ENCODE measurements at places on chromosomes 5 and 9.

GRCh38 chr9:4828761-4829160 is 36.0 kb downstream of the RCL1 start:
- peak; percentile 65 for DNase-seq

GRCh38 chr5:27532305-27532704 is 493.9 kb upstream of the CDH9 start:
- no peak for DNase-seq

- DNase-seq, result peak; percentile 92
Observed at GRCh38 chr5:166909040-166909439, 1382.4 kb upstream of the WWC1 start.

GRCh38 chr5:159498630-159499029 is 168.3 kb upstream of the IL12B start:
- DNase-seq, result no peak

GRCh38 chr9:107313555-107314096 is 30.5 kb downstream of the RAD23B start:
- DNase-seq, result no peak

DNA sequence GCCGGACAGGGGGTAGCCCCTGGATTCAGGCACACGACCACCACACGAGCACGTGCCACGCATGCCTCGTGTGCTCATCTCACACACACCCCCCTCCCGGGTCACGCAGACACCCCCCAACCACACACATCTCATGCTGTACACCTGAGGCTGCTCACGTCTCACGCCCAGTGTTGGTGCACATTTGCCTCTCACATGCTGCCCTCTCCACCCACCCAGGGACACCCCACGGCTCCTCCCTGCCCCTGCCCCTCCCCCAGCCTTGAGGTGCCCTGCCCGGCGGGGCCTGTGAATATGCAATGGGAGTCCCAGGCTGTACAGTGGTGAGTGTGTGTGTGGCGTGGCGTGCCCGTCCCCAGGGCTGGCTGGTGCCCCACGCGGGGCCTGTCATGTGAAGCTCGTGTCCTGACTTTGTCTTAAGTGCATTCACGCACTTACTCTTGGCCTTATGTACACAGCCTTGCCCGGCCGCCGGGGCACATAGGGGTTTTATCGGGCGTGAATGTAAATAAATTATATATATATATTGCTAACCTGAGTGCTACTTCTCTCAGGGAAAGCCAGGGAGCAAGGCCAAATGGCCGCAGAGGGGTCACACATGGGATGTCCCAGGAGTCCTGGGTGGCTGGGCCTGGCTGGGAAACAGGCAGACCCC is 18.7 kb downstream of the HK3 start:
- no peak for DNase-seq

GRCh38 chr5:153551537-153552079 is 61.1 kb downstream of the GRIA1 start:
- DNase-seq, result peak; percentile 98

- DNase-seq, result no peak
Observed at GRCh38 chr5:178201927-178202235, 2.5 kb upstream of the HNRNPAB start.

DNA sequence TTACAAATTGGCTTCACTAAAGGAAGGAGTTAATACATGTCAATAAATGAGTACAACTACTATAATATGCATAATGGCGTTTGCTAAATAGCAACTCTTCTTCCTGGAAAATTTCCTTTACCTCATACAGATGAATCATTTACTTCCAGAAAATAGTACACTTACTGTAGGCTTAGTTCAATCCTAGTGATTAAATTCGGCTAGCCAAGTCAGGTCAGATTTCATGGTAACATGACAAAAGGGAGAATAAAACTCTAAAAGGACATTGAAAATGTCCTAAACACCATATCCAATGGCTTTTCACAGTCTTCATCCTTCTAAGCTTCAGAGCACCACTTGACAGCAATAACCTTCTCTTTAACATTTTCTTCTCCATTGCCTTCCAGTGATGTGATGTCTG is 42.1 kb upstream of the ZFAND5 start:
- no peak for DNase-seq

- peak; percentile 15 for DNase-seq
Observed at GRCh38 chr9:98365227-98365669, 109.8 kb upstream of the TBC1D2 start.

GRCh38 chr9:107246259-107247254 is 36.5 kb upstream of the RAD23B start:
- peak; percentile 19 for DNase-seq

DNA sequence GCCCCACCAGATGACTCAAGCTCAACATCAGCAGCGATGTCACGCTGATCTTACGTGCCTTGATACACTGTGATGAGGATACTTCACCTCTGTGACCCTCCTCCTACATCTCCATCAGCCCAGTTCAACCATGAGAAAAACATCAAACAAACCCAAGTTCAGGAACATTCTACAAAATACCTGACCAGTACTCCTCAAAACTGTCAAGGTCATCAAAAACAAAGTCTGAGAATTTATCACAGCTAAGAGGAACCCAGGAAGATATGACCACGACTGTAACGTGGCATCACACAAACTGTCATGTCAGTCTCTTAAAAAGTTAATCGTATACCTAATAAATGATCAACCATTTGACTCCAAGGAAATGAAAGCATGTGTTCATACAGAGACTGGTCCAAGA is 90.8 kb downstream of the COL23A1 start:
- DNase-seq, result no peak

DNA sequence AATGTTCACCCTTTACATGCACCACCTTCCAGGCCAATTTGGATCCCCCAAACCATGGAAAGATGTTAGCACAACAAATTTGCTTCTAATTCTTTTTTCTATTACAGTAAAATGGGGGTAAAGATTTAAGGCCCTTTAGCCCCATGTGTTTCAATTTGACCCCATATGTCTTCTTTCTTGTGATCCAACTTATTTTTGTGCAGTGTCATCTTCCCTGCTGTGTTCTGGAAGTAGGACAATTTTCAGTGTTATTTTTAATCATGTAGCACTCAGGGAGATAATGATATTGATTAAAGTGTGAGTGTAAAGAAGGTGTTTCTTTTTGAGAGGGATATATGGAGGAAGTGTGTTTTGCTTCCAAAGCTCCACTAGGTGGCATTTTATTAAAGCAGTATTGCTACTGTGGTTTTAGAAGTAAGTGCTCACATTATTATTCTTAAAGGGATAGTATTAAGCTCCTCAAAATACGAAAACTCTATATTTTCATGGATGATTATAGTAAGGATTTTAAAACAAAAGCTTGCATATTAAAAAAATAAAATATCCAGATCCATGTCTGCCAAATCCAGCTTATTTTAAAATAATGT is 118.7 kb upstream of the ATP10B start:
- DNase-seq, result peak; percentile 1

DNA sequence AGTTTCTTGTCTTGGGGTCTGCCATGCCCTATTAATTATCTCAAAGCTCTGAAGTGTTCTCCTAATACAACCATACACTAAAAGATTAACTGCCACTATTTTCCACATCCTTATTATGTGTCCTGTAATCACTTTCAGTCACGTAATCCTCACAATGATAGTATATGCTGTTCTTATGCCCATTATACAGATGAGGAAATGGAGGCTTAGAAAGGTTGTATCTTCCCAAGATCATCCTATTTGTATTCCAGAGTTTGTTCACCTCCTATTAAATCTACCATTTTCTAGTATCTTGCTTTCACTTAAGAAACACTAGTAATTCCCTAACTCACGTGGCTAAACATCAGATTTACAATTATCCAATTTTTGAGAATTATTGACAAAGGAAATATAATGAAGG is 2.9 kb upstream of the ARHGEF28 start:
- no peak for DNase-seq

DNA sequence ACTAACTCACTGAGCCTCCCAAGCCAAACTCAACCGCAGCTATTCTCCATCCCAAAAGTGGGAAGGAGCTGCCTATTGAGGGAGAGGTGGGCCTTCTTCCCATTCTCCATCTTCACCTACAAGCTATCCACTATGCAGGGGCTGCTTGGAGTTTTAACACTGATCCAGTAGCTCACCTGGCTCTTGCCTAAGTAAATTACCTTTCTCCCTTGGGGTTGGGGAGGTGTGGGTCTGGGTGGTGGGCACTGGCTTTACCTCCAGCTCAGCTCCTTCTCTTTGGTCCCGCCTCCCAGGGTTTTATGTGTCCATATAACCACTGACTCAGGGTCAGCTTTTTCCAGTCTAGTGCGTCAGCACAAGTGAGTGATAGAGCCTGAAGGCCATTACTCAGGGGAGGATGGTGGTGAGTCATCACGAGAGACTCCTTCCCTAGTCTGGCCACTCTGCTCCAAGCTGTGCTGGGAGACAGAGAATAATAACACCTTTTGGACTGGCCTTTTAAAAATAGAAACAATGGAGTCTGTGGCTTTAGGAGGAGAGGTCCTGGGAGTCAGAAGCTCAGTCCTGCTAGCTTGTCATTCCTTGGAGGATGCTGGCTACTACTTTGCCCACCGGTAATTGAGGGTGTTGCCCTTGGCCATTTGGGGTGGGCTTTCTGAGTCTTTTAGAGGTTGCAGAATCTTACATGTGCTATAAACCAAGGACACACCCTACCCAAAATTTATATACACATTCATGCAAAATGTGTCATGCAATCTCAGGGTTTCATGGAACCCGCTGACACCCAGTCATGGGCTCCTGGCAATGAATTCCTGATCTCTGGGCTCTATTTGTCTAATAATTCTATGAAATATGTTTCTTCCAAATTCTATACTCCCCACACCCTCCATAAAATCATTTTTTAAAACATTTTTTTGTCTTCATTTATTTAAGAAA is 35.6 kb upstream of the ATP6V1G1 start:
- peak; percentile 98 for DNase-seq

GRCh38 chr5:10635257-10635866 is 71.5 kb downstream of the ANKRD33B start:
- peak; percentile 81 for DNase-seq

DNA sequence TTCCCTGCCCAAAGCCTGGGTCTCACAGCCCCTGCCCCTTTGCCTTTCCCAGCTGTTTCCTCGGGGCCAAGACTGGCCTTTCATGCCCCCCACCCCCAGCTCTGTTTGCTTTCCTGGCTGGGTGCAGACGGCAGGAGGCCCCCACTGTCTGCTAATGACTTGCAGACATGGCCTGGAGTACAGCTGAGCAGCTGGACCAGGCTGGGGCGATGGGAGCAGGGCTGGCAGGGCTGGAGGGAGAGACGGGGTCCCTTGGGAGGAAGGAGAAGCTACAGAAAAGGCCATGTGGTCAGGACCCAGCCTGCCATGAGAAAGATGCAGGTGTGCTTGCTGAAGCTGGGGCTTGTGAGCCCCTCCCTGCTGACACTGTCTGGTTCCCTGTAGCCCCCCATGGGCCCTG is 28.3 kb upstream of the GFPT2 start:
- no peak for DNase-seq

DNA sequence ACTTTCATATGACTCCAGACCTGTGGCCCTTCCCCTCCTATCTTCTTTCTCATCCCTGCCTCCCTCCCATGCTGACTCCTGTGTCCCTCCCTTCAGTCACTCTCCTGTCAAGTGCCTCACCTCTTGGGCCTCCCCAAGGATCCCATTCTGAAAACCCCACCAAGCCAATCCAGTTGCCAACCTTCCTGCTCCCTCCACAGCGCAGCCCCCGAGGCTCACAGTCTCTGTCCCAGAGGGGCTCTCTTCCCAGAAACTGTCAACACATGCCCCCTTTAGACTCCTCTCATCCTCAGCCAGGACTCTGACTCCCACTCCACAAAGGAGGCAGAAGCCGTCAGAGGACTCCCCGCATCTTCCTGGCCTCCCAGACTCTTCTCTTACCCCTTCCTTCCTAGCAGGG is 30.8 kb downstream of the ACSL6 start:
- no peak for DNase-seq

DNA sequence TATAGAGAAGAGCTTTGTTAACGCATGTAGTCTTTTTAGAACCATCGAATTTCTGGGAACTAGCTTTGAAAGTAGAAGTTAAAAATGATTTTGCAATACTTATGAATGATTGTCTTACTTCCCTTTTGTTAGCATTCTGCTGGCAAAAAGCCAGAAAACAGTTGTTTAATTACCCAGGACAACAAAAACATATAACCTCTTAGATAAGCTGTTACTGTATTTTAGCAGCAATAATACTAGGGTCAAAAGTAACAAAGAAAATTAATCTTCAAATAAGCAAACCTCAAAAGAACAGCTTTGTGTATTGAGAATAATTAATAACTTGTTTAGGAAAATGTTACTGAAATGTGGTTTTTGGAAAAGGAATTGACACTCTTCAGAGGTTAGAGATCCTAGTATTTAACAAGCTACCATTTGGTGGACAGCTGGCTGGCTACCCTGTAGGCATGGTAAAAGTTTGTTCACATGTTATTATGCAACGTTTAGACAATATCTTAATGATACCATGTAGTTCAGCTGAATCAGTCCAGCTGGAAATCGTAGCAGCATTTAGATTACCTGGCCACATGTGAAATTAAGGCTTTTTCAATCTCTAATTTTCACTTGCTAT is 3.8 kb downstream of the FGF10 start:
- no peak for DNase-seq

DNA sequence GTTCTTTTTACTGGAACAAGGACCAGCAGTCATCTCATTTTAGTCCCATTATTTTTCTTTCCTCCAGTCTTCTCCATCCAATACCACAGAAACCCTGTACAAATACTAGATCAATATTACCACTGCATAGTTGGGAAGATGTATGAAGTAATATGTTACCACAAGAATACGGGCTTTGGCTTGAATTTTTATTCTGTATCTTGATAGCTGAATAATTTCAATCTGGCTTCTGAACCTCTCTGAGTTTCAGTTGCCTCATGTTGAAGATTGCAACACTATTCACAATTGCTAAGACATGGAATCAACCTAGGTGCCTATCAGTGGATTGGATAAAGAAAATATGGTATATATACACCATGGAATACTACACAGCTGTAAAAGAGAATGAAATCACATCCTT is 82.9 kb downstream of the SGCD start:
- no peak for DNase-seq

- DNase-seq, result no peak
Observed at GRCh38 chr5:7589800-7590199, 193.9 kb downstream of the ADCY2 start.

DNA sequence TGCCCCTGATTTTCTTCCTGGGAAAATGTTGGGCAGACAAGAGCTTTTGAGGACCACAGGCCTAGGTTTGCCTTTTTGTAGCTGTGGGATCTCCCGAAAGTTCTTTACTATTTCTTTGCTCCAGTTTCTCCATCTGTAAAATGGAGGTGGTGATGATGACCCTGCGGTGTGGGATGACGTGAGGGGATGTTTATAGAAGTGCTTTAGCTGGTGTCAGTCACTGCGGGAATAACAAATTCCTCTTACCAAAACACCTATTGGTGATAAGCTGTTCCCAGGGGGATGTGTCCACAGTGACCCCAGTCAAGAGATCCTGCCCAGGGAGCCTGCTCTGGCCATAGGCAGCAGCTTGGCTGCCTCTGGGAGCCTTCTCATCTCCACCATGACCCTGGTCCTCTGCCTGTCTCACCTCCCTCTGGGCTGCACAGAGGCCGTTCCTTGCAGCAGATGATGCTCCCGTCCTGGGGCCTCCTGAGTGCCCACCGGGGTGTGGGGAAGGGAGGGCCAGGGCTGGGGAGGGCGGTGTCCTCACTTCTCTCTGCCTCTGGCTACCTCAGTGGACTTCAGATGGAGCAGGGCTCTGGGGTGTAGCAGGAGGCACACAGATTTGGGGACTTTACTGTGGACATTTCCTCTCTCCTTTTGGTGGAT is 77.2 kb downstream of the COL15A1 start:
- DNase-seq, result no peak

- peak; percentile 85 for DNase-seq
Observed at GRCh38 chr5:107376546-107377276, 294.0 kb downstream of the EFNA5 start.

- peak; percentile 58 for DNase-seq
Observed at GRCh38 chr5:71974165-71974564, 133.1 kb upstream of the MAP1B start.

- DNase-seq, result peak; percentile 97
Observed at GRCh38 chr9:116549061-116549664, 137.9 kb upstream of the TRIM32 start.

Data from fibroblast of lung (primary cell).